H9 (cell line): ENCODE measurements at places on chromosomes 12 and 14.

- peak; percentile 75 for DNase-seq
These were observed 20.7 kb upstream of the NEK9 start for GRCh38 chr14:75147423-75148071.

DNA sequence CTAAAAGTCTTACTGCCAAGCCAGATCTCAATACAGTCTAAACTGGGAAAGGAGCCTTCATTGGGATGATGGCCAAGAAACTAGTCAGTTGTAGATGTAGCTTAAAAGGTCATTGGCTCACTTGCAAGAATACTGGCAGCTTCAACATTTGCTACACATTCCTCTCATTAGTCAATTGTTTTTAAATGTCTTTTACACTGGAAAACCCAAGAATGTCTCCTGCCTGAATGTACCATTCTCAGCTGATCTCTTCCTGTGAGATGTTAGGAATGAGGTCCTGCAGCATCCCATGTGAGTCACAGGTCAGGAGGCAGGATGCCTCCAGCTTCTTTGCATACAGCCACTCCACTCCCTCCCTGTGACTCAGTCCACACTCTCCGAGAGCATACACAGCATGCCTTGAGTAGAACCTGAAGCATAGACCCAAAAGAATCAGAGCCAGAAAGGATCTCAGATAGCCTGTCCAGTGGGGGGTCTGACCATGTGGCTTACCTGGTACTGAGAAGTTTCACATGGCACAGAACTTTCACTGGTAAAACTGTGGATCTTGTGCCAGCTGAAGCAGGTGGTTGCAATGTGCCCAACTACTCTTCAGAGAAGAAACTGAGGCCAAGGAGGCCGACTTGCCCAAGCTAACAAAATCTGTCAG lies 56.0 kb upstream of the HECTD1 start:
- DNase-seq, result no peak

GRCh38 chr14:22472935-22473854 lies 115.8 kb downstream of the DAD1 start:
- peak; percentile 57 for DNase-seq

DNA sequence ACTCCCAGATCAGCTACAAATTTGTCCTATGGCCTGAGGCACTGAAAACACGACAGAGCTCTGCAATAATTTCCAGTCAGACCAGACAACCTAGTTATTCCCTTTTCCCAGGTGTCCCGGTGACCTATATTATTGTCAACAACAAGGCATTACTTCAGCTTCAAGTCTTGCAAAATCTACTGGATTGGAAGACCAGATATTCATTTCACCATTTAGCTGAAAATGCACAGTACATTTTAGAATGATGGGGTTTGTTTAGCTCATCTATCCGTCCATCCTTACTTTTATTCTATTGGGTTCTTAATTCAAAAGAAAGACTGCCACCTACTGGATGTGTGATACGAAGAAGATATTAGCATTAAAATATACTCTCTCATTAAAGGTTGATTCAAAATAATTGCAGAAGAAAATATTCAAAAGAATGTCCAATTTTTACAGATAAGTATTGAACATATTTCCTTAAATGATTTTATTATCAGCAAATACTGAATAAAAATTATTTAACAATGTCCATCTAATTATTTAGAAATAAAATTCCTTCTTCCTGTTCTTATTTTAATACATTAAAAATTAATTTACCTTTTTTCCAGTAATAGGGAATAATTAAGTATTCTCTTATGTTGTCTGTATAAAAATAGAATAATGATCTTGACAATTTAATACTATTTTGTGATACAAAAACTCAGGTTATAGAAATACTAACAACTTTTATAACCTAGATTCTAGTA lies 244.9 kb upstream of the LRIG3 start:
- DNase-seq, result no peak

GRCh38 chr14:36767603-36768281 lies 106.1 kb downstream of the PAX9 start:
- DNase-seq, result no peak

- DNase-seq, result no peak
These were observed 24.4 kb downstream of the ATP23 start for GRCh38 chr12:57965766-57966165.

DNA sequence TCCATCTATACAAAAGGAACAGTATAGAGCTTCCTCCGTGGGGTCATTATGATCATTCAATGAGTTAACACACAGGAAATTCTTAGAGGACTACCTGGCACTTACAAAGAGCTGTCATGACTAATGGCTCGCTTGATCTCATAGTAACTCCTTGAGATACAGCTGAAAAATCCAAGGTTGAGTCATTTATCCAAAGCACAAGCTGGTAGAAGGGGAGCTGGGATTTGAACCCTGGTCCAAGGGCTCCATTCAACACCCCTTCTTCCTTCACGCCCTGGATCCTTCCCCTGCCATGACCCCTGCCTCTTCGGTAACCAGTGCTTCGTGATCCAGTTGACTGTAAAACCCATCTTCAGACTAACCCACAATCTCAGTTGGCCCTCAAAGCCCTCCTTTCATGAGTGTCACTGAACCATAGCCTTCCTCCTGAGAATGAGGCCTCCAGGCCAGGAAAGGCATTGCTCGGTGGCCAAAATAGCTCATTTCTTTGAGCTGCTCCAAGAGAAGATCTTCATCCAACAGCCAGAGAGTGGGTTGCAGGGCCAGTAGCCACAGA lies 7.8 kb downstream of the ZFP36L1 start:
- DNase-seq, result no peak

DNA sequence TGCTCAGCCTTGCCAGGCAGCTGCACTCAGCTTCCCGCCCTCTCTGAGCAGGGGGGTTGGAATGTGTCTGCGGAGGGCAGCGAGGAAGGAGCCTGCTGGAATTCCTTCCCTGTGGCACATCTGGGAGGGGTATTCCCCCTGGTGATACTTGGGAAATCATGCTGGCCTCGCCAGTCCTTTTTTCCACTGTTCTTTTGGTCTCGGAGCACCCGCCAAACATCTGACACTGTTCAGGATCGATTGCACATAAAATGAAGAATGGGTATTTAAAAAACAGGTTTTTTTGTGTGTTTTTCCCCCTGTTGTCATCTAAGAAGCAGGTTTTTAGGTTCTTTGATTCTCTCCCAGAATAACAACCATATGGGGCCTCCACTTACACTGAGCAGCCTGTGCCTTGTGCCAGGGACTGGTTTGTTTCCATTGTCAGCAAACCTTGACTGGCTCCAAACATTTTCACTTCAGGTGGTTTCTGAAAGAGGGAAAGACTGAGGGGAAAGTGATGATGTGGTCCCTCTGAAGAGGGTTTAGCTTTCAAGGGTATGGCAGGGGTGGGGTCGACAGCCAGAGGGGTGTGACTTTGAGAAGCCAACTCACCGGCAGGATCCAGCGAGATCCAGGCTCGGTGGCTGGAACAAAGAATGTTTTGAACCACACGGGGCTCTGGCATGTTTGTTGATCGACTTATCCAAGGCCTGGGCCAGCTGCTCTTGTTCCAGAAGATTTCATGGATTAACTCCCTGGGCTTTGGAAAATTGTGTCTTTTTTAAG lies 215.1 kb downstream of the CACNA1C start:
- peak; percentile 51 for DNase-seq

DNA sequence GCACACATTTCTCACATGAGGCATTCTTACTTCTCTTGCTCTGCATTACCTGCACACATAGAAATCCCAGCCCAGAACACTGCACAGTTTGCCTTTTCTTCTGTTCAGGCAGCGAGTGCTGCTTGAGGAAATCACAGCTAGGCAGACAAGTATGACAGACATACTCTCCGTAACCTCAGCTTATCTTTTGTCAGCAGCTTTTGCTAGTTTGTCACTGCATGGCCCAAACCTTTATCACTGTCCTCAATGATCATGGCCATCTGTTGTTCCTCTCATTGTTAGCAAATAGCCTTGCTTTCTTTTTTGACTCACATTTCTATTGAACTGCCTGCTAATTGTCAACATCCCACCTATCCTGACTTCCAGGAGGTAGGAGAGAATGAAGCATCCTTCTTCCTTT lies 5.3 kb downstream of the ZNF10 start:
- no peak for DNase-seq

GRCh38 chr12:111034886-111035577 lies 114.7 kb upstream of the MYL2 start:
- peak; percentile 73 for DNase-seq

- peak; percentile 29 for DNase-seq
These were observed 14.8 kb upstream of the NFYB start for GRCh38 chr12:104152685-104153241.

GRCh38 chr14:95481391-95482022 lies 34.9 kb downstream of the SYNE3 start:
- no peak for DNase-seq

GRCh38 chr12:68157380-68157779 lies 2.2 kb downstream of the IFNG start:
- no peak for DNase-seq

DNA sequence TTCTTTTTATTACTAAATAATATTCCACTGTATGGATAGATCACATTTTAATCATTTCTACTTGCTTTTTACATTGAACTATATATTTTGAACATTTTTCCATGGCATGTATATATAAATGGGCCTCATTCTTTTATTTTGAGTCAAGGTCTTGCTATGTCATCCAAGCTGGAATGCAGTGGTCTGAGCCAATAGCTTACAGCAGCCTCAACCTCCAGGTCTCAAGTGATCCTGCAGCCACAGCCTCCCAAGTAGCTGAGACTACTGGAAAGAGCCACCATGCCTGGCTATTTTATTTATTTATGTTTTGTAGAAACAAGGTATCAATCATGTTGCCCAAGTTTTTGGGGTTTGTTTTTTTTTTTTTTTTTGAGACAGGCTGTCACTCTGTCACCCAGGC lies 7.6 kb downstream of the FCF1 start:
- no peak for DNase-seq

DNA sequence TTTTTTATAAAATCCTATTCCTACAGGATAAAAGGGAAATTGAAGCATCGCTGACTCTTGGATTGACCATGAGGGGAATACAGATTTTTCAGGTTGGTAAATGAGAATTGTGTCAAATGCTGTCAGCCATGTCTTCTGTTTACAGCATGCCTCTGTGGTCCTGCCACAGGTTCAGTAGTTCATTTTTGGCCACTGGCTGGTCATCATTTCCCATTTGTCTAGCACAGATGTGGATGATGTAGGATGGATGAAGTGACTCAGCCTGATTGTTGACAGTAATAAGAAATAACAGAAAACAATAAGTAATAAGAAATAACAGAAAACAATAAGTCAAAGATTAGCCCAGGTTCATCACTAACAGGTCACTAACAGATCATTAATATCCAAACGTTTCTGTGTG lies 59.8 kb downstream of the FRMD6 start:
- DNase-seq, result no peak

DNA sequence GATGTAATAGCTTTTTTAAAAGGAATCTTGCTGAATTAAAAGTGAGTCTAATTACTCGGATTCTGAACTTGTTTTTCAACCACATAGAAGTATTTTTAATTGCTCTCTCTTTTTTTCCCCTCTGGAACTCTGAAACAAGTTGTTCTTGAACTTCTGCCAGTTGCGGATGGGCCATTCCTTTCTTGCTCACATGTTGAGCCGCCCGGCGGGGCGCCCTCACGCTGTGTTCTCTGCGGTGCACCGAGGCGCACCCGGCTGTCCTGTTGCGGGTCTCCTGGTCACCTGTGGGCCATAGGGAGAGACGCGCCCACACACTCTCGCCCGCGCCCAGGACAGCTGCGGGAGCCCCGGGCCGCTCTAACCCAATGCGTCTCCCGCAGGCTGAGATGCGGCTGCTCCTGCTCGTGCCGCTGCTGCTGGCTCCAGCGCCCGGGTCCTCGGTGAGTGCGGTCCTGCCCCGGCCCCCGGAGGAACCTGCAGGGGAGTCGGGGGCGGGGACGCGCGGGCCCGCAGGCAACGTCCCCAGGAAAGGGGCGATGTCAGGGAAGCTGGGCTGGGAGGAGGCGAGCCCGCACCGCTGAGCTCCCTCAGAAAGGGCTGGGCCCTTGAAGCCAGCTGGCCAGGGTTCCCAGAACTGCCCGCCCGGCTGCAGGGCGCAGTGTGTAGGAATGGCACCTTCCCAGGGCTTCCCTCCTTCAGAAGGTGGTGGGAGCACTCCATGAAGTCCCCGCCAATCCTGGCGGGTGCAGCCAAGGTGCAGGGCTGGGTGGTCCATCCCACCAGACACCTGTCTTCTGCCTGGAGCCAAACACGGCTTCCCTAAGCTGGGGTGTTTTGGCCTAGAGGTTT lies 2.3 kb downstream of the PAPLN start:
- peak; percentile 61 for DNase-seq

DNA sequence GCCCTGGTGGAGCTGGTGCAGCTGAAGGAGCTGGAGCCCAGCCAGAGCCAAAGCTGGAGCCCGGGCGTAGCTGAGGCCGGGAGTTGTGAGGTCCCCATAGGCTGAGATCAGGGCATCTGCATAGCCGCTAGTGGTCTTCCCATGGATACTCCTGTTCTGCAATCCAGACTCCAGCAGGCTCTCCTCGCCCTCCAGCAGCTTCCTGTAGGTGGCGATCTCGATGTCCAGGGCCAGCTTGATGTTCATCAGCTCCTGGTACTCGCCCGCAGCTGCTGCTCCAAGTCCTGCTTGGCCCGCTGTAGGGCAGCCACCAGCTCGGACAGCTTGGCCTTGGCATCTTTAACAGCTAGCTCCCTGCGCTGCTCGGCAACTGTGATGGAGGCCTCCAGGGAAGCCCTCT lies 966.1 kb downstream of the FSCB start:
- peak; percentile 89 for DNase-seq

DNA sequence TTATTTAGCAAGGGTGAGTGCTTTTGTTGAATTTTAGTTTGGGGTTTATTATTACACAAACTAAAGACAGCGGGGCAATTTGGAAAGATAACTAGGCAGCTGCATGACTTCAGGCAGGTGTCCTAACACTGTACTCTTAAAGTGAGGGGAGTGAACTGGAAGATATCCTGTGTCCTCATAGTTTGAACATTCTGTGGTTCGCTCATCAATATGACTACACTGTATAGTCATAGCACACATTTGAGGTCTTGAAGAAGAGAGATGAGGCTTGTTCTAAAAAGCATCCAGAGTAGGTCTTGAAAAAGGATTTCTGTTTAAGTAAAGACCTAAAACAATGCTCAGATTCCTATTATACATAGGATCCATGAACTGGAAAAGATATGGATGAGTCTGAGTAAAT lies 1.7 kb upstream of the MAP3K9 start:
- DNase-seq, result no peak

DNA sequence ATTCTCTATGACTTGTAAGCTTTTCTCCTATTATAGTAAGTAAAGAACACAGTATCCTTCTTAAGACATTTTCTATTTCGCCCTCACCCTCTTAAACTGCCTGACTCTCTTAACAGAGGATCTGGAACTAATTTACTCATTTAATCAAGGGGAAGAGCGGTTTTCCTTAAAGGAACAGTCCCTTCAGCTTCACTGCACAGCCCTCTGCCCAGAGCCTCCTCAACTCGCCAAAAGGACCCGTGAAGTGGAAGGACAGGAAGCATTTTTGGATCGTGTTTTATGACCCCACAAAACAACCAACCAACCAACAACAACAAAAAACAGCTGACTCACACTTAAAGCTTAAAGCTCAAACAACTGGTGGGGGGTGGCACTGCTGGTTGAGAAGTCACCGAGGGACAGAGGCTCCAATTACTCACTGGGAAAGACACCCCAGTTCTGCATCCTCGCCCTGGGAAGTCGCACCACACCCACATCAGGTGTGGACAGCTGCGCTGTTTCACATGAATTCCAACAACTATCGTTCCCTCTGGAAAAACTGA lies 35.7 kb downstream of the NID2 start:
- DNase-seq, result no peak
